ENCODE measurements at places on chromosomes 1 and 21.

DNA sequence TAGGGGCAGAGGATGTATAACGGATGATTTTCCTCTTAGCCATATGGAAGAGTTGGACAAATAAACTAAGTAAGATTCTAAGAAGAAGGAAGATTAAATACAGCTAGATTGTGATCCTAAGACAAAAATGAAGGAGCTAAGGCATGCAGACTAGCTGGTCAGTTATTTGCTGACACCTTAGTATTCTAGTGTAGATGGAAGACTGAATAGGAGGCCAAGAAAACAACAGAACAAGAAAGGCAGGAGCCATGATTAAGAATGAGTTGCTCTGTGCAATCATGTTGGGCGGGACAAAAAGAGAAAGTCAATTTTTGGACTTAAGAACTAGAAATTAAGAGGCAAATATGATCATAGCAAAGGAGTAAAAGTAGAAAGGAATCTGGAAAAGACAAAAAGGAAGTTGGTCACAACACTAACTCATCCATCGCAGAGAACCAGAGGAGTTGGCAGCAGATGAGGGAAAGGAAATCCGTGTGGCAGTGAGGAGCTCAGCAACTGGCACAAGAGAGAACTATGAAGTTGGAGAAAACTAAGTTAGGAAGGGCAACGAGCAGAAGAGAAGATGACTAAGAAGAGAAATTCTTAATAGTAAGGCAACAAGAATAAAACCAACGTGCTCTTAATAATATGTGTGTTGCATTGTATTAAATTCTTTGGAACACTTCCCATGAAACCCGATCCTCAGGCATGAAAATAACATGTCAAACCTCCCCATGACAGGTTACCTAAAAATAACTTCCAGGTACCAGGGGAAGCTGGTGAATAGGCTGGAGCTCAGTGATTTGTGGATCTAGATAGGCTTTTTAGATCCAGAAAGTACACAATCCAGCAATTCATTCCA, 234.4 kb downstream of the LTN1 start:
- no peak for DNase-seq

GRCh38 chr1:89953929-89954328, 41.0 kb upstream of the ZNF326 start:
- no peak for DNase-seq

DNA sequence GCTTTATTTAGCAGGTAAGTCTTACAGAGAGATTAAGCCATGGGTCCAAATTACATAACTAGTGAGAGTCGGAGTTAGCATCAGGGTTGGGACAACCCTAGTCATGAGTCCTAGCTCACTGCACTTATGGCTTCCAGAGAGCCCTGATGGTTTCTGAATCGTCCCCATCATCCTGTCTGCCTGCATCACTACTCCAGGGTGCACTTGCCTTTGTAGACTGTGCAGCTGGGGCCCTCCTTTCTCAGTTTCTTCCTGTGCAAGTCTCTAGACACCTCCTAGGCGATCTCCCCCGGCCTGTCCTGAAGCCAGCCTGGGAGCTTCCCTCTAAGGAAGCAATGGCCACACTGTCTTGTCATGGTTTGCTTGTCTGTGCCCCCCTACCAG, 37.1 kb downstream of the KIAA0040 start:
- DNase-seq: no peak

DNA sequence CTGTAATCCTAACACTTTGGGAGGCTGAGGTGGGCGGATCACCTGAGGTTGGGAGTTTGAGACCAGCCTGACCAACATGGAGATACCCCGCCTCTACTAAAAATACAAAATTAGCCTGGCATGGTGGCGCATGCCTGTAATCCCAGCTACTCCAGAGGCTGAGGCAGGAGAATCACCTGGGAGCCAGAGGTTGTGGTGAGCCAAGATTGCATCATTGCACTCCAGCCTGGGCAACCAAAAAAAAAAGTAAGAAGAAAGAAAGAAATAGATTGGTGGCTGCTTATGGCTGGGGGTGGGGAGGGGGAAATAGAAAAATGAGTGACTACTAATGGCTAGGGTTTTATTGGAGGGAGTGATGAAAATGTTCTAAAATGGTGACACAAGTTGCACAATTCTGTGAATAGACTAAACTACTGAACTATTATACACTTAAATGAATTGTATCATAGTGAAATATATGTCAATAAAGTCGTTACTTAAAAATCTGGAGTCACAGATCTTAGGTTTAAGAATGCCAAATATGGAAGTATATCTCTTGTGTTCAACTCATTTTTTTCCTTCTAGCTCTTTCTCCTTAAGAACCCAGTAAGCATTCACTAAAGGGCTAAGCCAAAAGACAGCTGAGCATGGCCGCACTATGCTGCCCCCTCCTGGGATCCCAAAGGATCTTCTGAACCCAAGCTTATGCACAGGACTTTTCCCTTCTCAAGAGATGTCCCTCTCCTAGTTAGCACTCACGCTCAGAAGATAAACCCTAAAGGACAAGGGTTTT, 3.2 kb upstream of the NPL start:
- DNase-seq: peak; percentile 74

DNA sequence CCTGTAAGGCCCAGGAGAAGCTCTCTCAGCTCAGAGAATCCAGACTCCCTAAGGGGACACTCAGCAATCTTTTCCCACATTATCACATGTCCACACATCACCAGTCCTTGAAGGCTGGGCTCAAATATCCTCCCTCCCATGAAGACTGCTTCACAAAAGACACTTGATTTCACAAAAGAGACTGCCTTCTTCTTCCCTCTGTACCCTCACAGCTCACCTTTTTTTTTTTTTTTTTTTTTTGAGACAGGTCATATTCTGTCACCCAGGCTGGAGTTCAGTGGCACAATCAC, 1.5 kb downstream of the CD58 start:
- DNase-seq: no peak

GRCh38 chr1:192826791-192827546, 18.1 kb downstream of the RGS2 start:
- no peak for DNase-seq

GRCh38 chr21:26522704-26523103, 50.4 kb downstream of the CYYR1 start:
- no peak for DNase-seq
